ENCODE measurements at places on chromosomes 5 and 9. TPM values are rescaled to one million over a fixed set of nuclear protein-coding genes. Genes with fewer than 3 reads are reported as not detected.

Gene LCN9
- total RNA-seq: not detected

Gene FABP6
- not detected for total RNA-seq

Gene ADGRV1
- total RNA-seq: 0.66 TPM

Gene BTNL3
- not detected for total RNA-seq

Gene TMEM171
- 5.5 TPM for total RNA-seq

Gene CDK9
- total RNA-seq: 51.1 TPM

Gene HTR1A
- not detected for total RNA-seq

Gene MLLT3
- total RNA-seq: 13.9 TPM
